ENCODE measurements at places on chromosomes 3 and 15. TPM values are rescaled to one million over a fixed set of nuclear protein-coding genes. Genes with fewer than 3 reads are reported as not detected.

SKOR1 gene
- total RNA-seq = 0.45 TPM

ATP13A4 gene
- 21.1 TPM for total RNA-seq

BFSP2 gene
- total RNA-seq = 33.1 TPM

SLC30A4 gene
- not detected for total RNA-seq

SLC22A13 gene
- 0.90 TPM for total RNA-seq
